ENCODE measurements at places on chromosomes 6 and 20.

GRCh38 chr20:44187772-44188709 lies 1.1 kb upstream of the JPH2 start:
- DNase-seq: no peak

GRCh38 chr20:18567739-18568091 lies 483 bp downstream of the SMIM26 start:
- DNase-seq: no peak

DNA sequence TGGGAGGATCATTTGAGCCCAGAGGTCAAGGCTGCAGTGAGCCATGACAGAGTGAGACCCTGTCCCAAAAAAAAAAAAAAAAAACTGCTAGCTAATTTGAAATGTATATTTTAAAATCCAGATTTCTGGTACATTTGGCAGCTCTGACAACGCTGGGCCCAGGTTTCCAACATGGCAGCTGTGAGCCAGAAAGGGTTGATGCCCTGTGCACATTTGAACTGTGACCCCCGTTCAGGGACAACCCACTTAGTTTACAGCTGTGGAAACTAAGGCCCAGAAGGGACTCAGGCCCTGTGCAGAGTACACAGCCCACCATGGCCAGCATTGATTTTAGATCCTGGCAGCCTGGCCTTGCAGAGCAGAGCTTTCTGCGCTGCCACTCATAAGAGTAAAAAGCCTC lies 56.0 kb upstream of the MYL9 start:
- no peak for DNase-seq

DNA sequence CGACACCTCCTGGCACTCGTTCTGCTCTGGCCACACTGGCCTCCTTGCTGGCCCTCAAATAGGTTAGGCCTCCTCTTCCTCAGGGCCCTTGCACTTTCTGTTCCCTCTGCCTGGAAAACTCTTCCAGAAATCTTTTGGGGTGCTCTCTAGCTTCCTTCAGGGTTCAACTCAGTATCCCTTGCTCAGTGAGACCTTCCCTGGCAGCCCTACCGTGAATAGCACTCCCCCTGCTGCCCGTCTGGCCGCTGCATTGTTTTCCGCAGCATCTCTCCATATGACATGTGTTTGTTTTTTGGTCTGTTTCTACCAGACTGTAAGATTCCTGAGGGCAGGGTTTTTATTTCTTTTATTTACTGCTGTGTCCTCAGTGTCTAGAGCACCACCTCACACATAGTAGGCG lies 6.7 kb downstream of the DDX27 start:
- no peak for DNase-seq

DNA sequence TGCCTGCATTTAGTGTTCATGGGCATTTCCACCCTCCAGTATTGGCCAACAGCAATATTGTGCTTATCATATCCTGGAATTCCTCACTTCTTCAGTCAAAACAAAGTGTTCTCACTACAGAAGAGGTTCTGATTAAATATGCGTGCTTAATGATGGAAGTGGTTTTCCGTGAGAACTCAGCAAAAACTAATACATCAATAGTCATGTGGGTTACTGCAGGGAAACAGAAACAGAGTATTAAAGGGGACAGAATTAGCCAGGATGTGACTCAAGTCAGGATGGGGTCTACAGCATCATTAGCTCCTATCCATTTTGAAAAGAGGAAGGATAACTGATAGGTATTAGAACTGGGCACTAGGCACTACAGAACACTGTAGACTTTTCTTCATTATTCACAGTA lies 384.6 kb downstream of the CDKAL1 start:
- no peak for DNase-seq

DNA sequence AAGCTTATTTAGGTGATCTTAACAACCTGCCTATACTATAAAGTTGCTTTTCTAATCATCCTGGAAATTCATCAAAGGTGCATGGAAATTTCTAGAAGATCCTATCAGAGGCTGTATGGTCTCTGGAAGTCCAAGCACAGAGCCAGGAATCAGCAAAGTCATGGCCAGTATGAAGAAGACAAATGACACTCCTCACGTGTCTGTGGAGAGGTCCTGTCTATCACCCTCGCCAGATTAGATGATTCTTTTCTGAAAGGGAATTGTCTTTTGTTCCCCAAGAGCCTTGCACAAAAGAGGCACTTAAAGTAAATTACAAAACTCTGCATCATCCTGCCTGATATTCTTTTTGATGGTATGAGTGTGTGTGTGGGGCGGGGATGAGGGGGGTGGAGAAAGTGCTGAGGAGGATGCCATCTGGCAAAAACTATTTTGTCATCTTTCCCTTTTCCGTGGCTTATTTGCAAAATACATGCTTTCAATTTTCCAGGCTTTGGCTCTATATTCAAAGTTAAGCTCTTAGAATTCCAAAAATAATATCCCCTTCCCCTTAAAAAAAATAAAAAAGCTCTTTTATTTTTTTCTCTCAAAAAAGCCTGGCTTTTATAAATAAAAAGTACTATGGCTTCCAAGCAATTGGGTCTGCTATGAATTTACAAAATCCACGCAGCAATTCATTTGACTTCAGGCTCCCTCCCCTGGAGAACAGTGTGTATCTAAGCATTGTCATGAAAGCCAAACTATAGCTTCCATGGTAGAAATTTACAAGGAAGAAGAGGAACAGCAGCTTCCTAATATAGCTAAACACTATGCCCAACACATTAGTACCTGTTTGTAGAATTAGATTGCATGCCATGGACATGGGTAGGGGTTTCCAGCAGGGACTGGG lies 185.2 kb upstream of the ARG1 start:
- no peak for DNase-seq

DNA sequence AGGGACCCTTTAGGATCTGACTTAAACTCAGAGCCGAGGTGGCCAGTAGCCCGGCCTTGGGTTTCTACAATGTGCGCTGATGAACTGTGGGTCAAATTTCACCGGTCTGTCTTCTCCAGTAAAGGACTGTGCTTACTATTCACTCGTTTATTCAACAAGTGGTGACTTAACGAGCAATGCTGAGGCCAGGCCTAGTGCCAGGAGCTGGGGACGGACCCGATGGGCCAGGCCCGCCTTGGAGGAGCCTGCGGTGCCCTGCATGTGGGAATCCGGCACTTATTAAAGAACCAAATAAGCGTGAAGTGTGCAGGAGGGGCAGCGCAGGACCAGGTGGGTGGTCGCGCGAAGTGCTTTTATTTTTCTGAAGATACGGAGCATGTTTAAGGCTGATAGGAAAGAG lies 24.0 kb downstream of the CTCFL start:
- DNase-seq: no peak

DNA sequence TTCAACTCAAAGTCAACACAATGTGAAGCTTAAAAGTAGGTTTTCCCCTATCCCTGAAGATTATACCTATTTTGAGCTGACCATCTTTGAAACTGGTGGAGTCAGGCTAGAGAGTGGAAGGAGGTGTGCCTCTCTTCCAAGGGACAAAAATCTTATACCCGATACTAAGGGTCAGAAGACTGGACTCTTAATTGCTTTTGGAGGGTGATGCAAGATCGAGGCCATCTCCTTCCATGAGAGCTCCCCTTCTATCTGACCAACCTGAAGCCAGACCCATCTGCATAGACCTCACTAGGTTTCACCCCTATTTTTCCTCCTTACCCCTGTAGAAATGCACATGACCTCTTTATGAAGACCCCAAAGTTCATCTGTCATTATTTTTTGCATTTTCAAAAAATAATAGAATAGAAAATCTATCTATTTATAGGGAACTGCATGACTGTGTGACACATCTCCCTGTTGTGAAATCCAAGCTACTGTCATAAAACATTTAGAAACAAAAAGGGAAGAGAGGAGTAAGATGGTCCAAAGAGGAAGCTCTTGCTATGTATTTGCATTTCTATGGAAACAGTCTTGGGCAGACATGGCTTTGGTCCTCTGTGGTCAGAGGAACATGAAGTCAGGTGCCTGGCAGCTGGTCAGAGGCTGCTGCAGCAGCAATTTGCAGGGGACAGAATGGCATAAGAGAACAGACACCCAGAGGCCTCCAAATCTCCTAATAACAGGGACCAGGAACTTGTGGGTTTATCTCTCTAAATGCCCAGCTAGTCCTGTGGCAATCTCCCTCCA lies 349.2 kb downstream of the MAFB start:
- no peak for DNase-seq

DNA sequence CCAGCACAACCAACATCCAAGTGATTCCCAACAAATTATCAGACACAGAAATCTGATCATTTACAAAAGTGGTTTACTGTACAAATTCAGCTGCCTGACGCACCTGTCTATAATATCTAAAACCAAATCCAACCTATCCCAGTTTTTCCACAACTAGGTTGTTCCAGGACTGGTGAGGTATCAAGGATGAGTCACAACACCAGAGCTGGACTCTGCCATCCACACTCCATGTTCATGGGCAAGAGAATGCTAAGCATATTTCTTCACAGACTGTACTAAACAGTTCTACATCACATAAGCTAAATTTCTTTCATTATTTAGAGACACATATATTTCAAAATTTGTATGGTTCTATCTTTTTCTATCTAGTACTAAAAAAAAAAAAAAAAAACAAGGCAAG lies 141.6 kb downstream of the BTBD9 start:
- no peak for DNase-seq

DNA sequence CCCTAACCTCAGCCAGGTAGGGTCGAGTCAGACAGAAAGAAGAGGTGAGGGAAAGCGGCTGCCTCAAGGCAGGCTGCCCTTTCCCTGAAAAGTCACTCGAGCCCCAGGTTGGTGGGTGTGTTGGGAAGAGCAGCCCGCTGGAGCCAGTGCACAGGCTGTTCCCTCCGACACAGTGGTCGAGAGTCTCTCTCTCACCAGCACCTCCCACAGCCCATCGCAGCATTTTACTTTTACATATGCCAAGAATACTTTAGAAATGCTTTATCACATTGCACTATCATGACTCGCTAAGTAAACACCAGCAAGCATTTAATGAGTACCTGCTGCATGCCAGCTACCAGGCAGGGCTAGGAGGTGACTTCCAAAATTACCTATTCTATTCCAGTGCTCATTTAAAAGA lies 1.7 kb downstream of the PRPH2 start:
- DNase-seq: peak; percentile 65

DNA sequence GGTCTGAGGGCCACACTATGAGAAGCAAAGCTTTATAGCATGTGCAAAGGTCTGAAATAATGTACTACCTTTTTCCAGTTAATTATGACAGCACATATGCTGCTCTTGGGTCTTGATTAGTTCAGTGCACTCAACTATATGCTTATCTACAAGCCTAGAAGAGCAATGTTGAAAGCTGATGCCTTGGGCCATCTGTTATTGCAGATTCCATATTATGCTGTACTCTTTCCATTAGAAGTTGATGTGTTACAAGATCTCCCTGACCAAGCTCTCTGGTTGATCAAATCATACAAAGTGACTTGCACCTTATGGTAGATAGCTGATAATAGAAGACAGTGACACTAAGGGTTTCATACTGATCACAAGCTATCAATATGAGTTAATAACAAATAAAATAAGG lies 327.3 kb downstream of the FRK start:
- DNase-seq: no peak

DNA sequence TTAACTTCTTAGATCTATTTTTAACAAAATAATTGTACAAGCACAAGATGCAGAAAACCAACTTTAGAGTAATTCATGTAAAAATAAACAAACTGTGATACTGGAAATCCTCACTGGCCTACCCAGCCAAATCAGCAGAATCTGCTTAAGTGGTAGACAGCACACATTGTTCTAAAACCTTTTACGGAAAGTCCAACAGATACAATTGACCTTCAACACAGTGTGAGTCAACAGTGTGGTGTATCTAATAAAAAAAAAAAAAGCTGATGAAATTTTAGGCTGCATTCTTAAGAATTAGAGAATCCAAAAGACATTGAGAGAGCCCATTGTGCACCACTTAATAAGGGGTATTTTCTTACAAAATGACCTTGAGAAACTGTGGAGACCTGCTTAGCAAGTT lies 174.5 kb downstream of the COL21A1 start:
- peak; percentile 95 for DNase-seq

DNA sequence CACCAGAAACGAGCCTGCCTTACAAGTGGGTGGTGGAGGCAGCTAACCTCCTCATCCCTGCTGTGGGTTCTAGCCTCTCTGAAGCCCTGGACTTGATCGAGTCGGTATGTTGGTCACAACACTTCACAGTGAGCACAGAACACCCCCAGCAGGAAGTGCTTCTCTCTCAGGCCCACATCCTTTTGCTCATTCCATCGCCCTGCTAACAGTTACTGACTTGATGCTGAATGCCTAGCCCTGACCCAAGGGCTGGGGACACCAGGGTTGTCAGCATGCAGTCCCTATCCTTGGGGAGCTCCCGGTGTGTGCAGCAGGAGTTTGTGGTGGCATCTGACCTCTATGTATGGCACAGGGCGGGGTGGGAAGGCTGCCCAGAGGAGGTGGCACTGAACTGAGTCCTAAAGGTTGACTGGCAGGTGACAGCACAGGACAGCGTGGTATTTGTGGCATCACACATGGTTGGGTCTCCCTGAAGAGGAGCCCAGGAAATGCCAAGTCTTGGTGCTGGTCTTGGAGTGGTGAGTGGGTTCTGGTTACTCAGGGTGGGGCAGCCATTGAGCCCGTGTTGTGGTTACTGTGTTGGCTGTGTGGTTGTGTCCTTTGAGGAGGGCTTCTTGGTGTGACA lies 26.7 kb downstream of the GTSF1L start:
- no peak for DNase-seq

DNA sequence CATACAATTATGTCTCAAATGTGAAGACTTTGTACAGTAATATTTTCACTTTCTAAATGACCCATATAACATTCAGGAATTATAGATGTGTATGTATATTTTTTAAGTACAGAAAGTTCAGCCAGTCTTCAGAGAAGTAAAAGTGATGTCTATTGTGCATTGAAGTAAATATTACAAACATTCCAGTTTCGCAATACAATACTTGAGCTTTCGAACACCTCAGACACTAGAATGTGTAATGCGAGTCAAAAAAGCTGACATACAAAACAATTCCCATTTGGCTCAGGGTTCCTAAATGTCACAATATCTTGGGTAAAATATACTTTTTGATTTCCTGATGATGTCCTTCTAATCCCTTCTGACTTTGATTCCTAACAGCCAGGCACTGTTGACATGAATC lies 101.4 kb downstream of the ZNF217 start:
- DNase-seq: peak; percentile 8

DNA sequence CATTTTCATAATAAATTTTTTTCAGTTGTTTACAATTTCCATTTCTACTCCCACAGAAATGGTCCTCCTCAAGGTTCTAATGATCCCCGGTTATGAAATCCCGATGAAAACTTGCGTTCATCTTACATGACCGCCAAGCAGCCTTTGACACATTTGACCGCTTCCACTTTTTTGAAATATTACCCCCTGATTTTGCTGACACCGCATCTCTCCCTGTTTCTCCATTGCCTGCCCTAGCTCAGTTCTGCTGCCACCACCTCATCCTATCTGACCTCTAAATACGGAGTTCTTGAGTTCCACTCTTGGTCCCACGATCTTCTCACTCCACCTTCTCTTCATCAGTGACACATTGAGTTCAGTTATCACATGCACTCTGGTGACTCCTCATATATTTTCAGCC lies 74.1 kb downstream of the SLC35B3 start:
- DNase-seq: no peak

DNA sequence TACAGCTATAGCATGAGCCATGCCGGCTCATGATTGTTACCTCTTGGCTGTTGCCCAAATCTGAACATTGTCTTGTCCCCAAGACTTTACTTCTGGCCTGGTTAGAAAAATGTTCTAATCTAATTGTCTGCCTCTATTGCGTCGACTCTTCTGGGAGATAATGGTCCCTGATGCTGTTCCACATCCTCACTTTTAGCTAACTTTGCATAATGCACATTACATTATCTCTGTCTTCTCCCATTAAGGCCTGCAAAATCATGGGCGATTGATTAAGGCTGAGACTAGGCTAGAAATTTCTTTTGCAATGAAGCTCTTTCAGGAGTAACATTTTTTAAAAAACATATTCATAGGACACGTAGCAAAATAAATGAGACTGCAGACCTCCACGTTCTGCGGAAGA lies 961.0 kb downstream of the KIF16B start:
- no peak for DNase-seq

Measured in iris pigment epithelial cell (primary cell).